Natural killer cell (primary cell): ENCODE measurements at places on chromosomes 1 and 21.

GRCh38 chr1:26315874-26316850 lies 1.6 kb upstream of the CD52 start:
- DNase-seq, result no peak

DNA sequence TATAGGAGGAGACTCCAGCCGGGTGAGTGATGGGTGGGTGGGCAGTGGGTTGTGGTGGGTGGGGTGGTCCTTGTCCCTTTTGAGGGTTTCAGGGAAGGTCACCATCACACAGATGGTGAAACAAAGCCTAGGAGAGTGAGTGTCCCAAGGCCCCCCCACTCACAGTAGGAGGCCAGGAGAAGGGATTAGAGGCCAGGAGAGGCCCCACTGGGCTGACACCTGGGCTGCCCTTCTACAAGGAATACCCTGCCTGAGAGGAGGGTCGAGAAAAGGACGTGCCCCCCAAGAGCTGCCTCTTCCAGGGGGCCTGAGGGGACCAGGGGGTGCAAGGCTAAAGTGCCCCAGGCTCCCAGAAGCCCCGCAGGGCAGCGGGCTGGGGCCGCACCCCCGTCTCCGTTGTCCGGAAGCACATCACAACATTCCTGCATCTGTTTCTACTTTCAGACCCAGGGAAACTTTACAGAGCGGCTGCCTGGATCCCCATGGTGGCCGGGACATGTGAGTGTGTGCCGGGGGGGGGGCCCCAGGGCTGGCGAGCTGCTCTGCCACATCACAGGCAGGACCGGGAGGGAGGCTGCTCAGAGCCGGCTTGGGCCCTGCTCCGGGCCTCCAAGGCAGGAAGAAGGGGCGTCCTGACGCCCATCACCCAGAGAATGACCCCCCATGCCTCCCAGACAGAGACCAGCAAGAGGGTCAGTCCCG lies 68.2 kb downstream of the ARHGEF16 start:
- no peak for DNase-seq

DNA sequence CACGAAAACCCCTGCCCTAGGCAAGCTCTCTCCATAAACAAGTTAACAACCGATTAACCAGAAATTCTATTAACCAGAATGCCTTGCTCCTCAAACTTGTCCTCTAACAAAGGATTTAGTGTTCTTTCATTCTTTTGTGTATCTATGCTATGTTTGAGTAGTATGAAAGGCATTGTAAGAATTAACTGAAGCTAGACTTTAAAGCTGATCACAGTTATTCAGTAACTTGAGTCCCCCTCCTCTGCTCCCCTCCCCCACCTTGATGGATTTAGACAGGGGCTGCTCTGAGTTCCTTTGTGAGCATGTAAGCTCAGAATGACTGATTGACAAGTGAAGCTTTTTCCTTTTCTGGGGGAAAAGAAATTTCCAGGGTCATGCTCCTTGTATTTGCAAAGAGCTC lies 257.6 kb downstream of the TTLL7 start:
- DNase-seq, result no peak

- no peak for DNase-seq
Observed at GRCh38 chr21:33127868-33128242, 57.9 kb downstream of the OLIG1 start.

DNA sequence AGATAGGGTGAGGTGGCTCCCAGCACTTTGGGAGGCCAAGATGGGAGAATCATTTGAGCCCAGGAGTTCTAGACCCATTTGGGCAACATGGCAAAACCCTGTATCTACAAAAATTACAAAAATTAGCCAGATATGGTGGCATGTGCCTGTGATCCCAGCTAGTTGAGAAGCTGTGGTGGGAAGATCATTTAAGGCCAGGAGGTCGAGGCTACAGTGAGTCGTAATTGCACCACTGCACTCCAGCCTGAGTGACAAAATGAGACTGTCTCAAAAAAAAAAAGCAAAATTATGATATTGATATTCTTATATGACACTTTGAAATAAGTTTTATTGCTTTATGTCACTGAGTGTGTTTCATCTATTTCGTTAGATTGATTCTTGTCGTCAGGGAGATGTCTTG lies 7.4 kb downstream of the ACADM start:
- no peak for DNase-seq

DNA sequence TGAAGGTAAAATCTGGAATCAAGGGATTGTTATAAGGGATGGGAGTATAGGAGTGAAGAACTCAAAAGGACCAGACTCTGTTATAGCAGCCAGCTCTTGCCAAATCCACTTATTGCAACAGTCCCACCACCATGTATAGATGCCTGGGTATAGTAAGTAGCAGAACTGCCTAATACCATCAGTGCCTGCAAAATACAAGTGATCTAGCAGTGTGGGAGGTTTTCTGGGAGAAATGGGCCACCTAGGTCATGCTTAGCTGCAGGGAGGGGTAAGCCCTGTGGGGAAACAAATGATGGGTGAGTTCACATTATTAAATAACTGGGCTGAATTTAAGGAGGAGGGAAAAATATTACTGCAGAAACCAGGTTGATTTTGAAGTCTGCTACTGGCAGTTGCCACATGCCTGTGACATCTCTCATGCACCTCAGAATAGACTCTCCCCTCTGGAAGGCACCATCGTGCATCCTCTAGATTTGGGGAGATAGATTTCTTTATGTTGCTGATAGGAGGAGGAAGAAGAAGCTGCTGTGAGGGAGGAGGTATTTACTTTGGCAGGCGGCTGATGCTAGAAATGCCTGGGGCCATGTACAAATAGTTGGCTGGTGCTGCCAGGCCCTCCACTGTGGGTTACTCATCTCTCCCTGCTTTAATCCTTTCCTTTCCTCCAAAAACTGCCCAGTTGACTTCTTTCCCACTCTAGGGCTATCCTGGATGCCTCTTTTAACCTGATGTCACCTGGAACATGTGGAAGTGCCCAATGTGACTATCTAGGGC lies 27.5 kb downstream of the HLX start:
- no peak for DNase-seq

GRCh38 chr1:25232866-25233784 lies 823 bp upstream of the SYF2 start:
- peak; percentile 73 for DNase-seq

- DNase-seq, result no peak
Observed at GRCh38 chr1:172845865-172846264, 187.0 kb downstream of the FASLG start.

GRCh38 chr1:41377397-41377796 lies 16.2 kb downstream of the FOXO6 start:
- no peak for DNase-seq

GRCh38 chr1:31239653-31240241 lies at the start of gene NKAIN1:
NKAIN1 (minus strand) TSS chr1:31239887; CDS start chr1:31239547, 340 bp downstream.
- no peak for DNase-seq

DNA sequence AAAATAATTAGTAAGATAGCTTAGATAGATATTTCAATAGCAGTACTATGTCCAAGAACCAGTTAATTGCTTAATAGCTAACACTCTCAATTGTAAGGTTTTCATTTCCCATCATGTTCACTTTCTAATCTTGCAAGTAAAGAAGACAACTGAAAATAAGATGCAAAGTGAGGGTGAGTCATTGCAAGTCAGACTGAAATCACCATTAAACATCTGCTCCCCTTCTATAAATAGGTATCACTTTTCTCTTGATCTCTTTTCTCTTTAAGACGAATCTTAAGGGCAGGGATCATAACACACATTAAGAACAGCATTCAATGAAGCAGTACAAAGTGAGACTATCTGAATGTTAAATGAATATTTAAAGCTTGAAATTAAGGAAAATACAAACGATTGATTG lies 40.4 kb downstream of the UBR4 start:
- DNase-seq, result no peak

- DNase-seq, result no peak
Observed at GRCh38 chr1:1035291-1035943, 15.5 kb downstream of the AGRN start.

DNA sequence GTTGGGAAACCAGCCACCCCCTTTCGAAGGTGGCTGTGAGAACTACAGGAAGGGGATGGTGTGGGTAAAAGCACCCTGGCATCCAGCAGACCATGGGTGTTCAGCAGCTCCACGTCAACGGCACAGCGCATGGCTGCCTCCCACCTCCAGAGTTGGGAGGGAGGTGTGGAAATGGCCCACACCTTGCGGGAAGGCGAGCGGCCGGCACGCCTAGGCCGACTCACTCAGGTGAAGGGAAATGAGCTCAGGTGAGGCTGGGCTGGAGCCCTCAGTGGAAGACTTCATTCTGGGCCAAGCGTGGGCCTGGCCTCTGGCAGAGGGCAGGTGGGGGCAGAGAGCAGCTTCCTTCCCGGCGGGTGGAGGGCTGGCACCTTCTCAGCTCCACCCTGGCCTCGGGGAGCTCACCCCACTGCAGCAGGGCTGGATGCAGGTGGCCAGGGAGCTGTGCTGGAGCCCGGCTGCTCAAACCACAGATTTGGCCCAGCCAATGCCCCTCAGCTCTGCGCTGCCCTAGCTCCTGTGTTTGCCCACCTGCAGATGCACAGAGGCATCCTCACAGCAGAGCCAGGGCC lies 24.8 kb upstream of the ALDH4A1 start:
- DNase-seq, result no peak

DNA sequence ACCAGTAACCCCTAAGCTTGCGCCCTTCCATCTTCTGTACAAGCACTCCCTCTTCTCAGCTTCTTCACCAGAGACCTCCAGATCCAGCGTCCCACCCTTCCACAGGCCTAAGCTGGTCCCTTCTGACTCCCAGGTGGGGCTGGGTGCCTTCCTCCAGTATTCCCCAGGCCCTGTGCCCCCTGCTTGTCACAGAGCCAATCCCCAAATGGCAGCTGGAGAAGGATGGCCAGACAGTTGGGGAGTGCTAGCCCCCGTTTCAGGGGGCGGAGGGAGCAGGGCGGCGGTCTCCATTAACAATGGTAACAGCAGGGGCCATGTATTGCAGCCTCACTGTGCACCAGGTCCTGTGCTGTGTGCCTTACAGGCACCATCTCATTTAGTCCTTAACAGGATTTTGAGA lies 85.7 kb downstream of the KCNN3 start:
- no peak for DNase-seq

- DNase-seq, result no peak
Observed at GRCh38 chr1:109768335-109768650, 4.6 kb upstream of the EPS8L3 start.

DNA sequence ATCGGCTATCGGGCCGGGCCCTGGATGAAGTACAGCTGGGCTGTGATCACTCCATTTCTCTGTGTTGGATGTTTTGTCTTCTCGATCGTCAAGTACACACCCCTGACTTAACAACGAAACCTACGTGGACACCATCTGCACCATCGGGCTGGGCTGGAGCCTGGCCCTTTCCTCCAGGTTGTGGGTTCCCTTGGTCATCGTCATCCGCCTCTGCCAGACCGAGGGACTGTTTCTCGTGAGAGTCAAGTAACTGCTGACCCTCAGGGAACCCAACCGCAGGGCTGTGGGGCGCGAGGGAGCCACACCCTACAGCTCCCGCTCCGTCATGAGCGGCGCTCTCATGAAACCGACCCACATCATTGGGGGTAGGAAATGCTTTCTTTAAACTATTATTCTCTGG lies 842.4 kb upstream of the TMPRSS15 start:
- no peak for DNase-seq

DNA sequence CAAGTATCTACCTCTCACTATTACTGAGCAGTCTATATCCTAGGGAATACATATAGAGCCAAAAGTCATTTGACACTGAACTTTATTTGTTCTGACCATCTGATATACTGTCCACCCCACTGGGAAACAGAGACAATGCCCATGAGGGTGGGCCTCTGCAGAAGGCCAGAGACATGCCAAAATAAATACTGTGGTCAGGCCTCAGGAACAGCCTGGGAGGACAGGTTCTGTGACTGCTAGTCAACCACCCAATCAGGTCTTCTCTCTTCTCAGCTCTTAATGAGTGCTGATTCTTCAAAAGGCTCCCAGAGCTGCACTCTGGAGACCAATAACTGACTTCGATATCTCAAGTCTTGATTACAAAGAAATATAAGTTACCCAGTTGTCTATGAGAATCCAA lies 5.5 kb upstream of the ANKRD35 start:
- no peak for DNase-seq

DNA sequence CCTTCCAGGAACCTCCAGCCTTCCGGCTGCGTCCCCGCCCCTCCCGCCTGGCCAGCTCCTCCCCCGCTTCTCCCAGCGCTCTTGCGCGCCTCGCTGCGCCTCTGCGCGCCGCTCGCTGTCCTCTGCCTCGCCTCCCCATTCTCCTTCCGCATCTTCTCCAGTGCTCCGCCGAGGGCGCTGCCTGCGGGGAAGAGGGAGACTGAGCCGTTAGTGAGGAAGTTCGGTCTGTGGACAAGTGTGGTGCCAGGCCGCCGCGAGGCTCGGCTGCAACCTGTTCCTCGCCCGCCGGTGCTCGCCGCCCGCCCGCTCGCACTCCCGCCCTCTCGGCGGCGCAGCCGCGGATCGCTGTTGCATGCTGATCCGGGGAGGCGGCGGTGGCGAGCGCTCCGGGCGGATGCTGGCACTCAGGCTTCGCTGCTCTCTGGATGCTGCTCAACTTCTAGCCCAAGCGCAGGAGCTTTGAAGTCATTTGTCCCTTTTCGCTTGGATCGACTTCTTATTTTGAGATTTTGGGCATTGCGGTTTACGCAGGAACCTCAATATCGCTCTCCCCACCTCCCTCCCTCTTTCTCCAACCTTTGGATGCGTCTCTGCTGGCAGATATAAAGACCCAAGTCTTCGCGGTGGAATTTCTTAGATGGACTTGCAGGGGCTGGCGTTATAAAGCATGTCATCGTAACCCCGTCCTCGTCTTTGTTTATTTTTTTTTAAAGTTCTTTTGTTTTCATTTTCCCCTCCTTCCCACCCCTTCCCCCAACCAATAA lies 614 bp upstream of the CACNA1E start:
- no peak for DNase-seq

GRCh38 chr1:23864801-23865542 lies 3.1 kb downstream of the FUCA1 start:
- no peak for DNase-seq

DNA sequence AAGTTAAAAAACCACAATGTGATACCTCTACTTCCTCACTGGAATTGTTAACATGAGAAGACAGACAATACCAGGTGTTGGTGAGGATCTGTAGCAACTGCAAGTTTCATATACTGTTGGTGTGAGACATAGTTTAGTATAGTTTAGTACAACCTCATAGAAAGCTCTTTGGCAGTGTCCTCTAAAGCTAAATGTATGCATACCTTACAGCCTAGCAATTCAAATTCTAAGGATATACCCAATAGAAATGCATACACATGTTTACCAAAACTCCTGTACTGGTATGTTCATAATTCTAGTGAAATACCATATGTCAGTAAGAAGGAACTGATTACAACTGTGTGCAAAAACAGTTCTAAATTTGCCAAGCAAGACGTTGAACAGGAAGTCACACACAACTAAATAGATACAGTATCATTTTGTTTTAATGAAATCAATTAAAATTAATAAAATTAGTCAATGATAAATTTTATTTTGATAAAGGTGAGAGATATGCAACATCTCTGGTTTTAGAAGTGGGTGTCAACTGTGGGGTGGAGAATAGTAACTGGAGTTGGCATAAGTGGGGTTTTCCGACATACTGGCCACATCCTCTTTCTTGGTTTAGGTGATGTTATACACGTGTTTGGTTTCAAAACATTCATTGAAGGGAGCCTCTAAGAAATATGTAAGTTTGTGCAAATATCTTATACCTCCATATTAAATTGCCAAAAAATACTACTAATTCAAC lies 450.7 kb downstream of the PTPRC start:
- DNase-seq, result peak; percentile 83
